ENCODE measurements at places on chromosomes 1 and 21. TPM values are rescaled to one million over a fixed set of nuclear protein-coding genes. Genes with fewer than 3 reads are reported as not detected.

SYPL2 gene
- 26.7 TPM for total RNA-seq

- DNase-seq, result no peak
These were observed 83.9 kb downstream of the FASLG start for GRCh38 chr1:172742599-172743500.

DNA sequence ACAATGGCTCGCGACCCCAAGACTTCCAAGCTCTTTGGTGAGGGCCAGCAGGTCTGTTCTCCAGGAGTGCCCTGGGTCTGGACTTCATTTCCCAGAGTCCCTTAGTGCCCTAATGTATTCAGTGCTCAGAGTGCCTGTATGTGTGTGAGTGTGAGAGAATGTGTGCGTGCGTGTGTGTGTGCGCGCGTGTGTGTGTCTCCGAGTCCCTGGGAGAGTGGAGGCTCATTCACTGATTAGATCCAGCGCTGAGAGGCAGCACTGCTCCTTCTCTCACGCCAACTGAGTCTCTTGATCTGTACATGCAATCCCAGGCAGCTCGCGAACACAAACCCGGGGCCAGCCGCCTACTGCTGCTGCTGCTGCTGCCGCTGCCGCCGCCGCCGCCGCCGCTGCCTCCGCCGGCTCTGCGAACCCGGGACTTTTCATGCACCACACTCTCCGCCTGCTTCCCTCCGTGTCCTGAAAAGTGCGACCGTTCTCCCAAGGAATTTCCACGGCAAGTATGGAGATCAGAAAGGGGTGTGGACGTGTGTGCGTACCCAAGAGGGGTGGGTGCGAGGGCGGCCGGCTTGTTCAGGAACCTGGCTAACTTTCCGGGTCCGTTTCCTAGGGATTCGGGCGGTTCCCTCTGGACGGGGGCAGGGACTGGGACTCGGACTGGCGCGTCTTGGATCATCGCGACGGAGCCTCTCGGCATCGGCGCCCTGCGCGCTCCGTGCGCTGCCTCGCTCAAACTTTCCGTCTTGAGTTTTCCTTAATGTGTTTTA lies at the start of gene RNF220:
Gene RNF220 (plus strand): TSS at position 225 of the 767 bp plus-strand sequence.
- DNase-seq, result peak; percentile 70

DNA sequence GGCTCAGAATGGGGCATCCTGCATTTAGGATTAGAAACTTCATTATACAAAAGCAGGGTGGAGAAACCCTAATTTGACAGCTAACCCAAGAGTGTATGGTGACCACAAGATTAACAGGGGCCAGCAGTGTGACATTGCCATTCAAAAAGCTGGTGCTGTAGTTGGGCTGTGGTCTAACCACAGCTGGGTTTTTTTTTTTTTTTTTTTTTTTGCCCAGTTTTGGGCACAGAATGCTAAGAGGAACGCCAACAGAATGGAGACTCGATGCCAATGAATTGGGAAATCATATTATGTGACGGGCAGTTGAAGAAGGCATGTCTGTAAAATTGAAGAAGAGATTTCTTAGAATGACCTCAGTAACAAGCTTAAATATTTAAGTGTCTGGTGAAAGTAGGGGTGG lies 58.4 kb downstream of the NFIA start:
- no peak for DNase-seq

CFHR4 gene
- not detected for total RNA-seq

DNA sequence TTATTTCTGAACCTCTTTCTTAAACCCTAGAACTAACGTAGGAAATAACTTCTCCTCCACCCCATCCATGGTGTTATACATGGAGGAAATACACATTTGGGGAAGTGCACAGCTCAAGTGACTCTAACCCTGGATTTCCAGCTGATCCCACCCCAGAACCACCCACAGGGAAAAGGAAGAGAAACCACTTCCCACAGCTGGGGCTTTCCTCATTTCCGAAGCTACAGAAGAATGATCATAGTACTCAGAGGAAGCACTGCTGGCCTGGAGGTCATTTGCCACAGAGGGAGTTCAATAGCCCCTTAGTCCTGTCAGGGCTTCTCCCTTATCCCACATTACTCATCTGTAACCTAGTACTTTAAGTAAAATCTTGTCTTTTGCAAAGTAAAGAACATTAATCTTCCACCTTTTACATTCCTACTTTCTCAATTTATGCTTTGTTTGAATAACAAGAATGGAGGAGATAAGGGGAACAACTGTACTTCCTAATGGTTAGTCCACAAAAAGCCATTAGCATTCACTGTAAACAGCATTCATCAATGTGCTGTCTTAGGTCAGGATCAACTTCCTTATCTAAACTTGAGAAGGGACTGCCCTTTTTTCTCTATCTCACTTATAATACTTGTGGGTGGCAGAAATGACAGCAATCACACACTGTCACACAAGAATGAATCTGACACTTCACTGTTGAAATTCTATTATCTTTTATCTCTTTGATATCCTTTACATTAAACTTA lies 63.0 kb upstream of the RGS1 start:
- DNase-seq, result peak; percentile 22

ANXA9 gene
- not detected for total RNA-seq

GRHL3 gene
- total RNA-seq, result not detected

All from heart right ventricle (tissue), 16 donors.